ENCODE measurements at places on chromosomes 12 and 14.

GRCh38 chr12:52682938-52683574, 2.8 kb upstream of the KRT1 start:
- no peak for DNase-seq

GRCh38 chr14:57009585-57010515, 199.6 kb upstream of the OTX2 start:
- DNase-seq = no peak

DNA sequence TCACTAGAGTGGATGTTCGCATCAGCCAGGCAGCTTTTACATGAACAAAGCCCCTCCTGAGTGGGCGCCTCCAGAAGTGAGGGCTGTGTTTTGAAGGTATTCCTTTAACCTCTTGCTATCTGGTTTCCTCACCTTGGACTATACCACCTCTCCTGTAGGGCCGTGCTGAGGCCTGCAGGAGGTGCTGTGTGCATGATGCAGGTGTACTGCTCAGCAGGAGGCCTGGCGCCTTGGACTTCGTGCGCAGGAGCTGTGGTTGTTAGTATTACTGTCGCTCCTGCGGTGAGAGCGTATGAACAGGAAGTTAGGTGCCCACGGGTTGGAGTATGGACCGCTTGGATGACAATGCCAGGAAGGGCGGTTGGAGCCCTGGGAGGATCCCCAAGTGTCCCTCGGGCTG, 130.7 kb downstream of the TSPAN9 start:
- DNase-seq = no peak

- no peak for DNase-seq
These were observed 28.6 kb downstream of the ABCB9 start for GRCh38 chr12:122937622-122938091.

GRCh38 chr12:112851024-112851777, 55.6 kb upstream of the OAS1 start:
- no peak for DNase-seq

DNA sequence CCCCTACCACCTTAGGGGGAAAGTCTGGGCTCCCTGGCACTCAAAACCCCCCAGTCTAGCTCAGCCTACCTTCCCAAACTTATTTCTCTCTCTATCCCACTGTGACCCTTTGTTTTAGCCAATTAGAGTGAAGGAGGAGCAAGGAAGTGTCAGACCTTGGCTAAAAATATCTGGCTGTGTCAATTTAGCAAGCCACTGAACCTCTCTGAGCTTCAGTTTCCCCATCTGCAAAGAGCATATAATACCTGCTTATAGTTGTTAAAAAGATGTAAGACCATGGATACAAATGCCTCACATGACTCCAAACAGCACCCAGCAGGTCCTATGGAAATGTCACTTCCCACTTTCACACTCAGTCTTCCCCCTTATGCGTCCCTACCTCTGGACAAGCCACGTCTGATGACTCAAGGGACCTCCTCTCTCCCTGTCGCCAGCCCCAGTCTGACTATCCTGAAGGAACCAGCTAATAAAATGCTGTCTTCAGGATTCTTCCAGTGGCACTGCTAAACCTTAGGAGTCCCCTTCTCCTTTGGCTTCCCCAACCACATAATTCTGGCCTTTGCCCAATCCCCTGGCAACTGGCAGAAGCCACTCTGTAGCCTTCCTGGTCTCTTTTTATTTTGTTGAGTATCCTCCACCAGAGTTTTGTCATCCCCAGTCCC, 19.3 kb downstream of the FOXN3 start:
- DNase-seq = no peak

DNA sequence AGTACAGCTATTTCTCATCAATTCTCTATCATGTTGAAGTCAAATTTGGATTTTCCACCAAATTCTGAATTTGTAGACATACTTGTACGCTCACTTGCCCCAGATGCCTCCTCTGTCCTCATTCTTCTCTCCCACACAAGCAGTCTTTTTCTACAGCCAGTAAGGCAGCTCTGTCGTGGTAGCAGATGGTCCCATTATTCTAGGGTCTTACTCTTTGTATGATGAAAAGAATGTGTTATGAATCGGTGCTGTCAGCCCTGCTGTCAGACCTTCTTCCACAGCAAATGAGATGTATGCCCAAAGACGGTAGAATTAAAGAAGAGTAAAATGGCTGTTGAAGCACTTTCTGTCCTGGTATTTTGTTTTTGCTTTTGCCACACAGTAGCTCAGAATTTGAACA, 17.2 kb upstream of the PAPLN start:
- no peak for DNase-seq

DNA sequence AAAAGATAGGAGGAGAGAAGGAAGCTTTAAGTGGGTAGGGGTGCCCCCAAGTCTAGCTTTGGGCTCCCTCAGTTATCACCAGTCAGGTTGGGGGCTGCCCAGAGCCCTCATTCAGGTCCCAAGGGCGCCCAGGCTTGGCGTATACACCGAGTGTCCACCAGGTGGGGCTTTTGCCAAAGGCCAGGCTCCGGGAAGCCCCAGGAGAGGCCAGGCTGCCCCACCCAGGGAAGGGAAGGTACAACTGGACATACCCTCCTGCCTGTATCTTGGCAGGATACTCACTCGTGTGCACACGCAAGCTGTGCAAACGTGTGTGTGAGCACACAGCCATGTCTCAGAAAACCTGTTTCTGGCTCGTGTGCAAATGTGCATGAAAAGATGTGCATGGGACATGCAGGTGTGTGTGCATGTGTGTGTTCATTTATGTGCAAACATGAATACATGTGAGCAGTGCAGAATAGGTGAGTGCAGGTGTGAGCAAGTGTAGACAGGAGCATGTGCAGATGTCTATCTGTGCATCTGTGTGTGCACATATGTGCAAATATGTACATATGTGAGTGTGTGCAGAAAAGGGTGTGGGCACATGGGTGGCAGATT, 103.9 kb upstream of the MYL2 start:
- peak; percentile 32 for DNase-seq

- DNase-seq = no peak
These were observed 12.8 kb upstream of the BMAL2 start for GRCh38 chr12:27319848-27320247.

DNA sequence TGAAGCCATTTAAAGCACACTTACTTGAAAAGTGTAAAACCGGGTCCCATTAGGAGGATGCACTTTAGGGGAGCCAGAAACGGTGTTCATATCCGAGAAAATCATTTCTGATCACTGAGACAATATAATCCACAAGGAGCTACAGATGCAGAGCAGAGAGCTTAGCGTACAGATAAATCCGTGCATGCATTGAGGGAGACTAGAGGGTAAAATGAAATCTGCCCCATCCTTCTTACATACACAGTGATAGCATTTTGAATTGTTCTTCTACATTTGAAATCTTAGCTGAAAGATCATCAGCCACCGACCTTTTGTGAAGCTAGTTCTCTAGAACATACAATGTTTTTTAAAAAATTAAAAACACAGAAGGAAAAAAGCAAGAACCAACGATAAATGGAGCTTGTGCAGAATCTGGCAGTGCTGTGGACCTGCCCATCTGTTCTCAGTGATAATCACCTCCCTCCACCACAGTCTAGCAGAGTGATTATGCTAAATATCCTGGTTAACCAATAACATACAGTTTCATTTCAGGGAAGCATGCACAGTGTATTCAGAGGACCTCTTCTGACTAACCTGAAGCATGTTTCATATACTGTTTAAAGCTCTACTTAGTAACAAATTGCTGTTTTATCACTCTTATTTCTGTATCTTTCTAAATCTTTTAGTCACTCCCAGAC, 161.1 kb downstream of the PPFIA2 start:
- DNase-seq = no peak

GRCh38 chr14:90697577-90698206, 118.5 kb downstream of the TTC7B start:
- DNase-seq = peak; percentile 47

DNA sequence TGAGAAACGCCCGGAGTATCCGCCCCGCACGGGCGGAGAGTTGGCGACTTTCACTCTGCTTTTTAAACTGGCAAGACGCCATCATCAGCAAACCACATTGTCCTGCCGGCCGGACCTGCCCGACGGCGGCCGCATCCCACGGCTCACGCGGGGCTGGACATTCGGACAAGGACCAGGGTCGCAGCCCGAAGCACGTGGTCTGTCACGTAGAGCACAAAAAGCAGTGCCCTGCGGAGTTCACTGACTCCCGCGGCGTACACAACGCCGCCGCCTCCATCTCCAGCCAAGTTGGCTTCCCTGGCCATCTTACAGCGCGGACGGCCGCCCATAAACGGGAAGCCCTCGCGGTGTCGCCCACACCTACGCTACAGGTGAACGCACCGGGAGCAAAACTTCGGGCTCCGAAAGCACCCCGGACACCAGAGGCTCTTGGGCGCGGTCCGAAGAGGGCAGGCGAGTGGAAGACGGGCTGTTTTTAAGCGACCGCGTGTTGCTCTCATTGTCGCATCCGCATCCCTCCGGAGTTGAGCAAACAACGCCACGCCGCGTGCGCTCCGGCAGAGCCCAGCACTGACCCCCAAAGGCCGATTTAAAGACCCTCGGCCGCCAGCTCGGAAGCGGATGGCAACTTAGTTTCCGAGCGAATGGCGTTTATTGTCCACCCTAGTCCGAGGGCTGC, 966 bp downstream of the SINHCAF start:
- DNase-seq = peak; percentile 16

DNA sequence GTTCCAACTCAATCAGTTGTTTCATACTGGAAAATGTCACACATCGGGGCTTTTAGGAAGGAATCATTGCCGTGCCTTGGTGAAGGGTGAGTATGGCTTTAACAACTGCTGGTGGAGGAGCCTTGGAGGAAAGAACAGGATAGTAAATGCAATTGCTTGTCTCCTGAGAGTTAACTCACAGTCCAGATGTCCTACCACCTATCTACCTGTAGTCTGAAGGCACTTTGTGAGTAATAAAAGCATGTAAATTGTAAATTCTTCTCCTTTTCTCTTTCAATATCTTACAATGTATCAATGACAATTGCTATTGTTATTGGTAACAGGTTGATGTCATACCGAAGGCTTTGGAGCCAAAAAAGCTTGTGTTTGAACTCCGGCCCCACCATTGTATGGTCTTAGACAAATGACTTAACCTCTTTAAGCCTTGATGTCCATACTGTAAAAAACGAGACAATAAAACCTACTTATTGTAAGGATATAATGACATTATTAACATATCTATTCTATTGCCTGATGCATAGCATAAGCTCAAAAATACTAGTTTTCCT, 397.4 kb downstream of the ADAMTS20 start:
- DNase-seq = no peak

DNA sequence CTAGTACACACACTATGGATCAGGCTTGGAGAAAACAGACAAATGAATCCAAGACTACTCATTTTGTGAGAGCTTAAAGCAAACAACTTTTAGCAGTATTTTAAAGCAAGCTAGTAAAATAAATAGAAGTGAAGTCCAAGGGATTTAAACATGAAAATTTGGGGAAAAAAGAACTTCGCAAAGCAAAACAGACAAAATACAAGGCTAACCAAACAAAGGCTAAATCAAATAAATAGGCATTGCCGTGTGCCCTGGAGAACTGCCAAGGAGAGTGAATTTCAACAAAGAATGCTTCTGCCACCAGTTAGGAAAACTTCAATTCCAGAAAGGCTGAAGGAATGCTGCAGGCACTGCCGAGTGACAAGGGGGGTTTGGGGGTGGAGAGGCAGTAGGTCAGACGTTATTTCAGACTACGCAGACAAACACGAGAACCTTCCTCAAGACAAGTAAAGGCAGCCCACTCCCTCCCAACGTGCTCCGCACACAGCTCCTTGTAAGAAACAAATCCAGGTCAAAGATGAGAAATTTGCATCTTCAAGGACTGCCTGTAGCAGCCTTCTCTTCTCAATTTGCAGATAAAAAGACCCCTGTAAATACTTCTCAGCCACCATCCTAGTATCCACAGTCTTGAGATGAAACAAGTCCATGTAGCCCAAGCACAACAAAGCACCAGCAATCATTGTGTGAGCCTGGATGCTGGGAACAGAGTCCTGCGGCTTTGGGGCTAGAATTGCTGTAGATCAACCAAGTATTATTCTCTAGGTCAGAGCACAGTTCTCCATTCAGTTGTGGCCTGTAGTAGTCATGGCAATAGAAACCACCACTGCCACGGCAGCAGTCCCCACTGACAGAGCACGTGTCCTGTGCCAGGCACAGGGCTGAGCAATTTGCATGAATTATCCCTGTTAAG, 43.3 kb downstream of the EFCAB11 start:
- DNase-seq = no peak

- no peak for DNase-seq
These were observed 60.9 kb downstream of the NAV3 start for GRCh38 chr12:77891518-77892147.

DNA sequence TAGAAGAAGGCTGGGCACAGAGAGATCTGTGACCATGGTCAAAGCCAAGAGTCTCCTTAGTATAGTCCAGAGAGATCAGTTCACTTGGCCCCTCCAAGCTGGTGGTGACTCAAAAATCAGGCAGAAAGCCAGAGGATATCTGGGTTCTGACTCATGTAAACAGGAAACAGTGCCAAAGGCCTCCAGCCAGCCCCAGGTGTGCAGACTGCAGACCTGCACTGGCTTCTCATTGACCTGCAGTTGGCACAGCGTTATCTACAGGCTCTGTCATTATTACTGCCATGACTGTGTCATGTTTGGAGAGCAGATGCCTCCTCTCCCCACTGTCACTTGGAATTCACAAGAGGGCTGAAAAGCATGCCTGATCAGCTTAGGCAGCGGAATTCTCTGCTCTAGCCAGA, 295.7 kb upstream of the PRKD1 start:
- DNase-seq = no peak

DNA sequence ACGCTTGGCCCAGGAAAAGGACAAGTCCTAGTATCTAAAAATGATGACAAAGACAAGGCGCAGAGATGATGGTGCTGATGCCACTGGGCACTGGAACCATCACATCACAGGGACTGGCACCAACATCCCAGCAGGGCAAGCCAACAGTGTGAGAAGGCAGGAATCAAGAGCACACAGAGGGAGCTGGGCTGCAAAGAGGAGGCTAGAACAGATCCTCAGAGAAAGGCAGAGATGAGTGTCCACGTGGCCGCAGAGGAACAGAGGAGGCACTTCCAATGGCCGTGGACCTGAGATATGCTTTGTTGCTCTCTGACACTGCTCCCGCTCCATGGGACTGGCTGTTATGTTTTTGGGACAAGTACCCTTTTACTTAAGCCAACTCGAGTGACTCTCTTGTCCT, 17.9 kb downstream of the FOXN3 start:
- no peak for DNase-seq

All from stimulated activated CD8-positive, alpha-beta memory T cell treated with anti-CD3 and anti-CD28 coated beads, Interleukin-2, amount 100 ng/mL, for 1 hour (primary cell).